ENCODE measurements at places on chromosomes 3 and 15.

GRCh38 chr3:150215616-150216015 is 192.5 kb upstream of the TSC22D2 start:
- no peak for DNase-seq

GRCh38 chr3:139388821-139389551 is 461 bp downstream of the COPB2 start:
- peak; percentile 11 for DNase-seq

DNA sequence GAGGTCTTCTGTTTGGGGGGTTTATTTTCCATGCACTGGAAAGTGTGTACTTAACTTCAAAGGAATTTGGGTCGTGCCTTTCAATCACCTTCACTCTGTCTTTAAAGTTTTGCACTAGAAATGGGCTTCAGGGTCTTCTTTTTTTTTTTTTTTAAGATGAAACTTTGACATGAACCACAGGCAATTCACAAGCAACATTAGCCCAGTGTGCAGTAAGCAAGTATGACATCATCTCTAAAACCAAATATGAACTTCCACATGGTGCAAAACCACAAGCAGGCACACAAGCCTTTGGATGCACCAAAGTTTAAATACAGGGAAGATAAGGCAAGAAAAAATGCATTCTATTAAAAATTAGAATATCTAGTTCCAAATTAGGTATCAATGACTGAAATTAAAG is 381.9 kb downstream of the ERC2 start:
- DNase-seq: no peak

GRCh38 chr3:9072667-9073009 is 109.4 kb upstream of the RAD18 start:
- no peak for DNase-seq

GRCh38 chr3:161508852-161509477 is 12.4 kb downstream of the OTOL1 start:
- peak; percentile 24 for DNase-seq

DNA sequence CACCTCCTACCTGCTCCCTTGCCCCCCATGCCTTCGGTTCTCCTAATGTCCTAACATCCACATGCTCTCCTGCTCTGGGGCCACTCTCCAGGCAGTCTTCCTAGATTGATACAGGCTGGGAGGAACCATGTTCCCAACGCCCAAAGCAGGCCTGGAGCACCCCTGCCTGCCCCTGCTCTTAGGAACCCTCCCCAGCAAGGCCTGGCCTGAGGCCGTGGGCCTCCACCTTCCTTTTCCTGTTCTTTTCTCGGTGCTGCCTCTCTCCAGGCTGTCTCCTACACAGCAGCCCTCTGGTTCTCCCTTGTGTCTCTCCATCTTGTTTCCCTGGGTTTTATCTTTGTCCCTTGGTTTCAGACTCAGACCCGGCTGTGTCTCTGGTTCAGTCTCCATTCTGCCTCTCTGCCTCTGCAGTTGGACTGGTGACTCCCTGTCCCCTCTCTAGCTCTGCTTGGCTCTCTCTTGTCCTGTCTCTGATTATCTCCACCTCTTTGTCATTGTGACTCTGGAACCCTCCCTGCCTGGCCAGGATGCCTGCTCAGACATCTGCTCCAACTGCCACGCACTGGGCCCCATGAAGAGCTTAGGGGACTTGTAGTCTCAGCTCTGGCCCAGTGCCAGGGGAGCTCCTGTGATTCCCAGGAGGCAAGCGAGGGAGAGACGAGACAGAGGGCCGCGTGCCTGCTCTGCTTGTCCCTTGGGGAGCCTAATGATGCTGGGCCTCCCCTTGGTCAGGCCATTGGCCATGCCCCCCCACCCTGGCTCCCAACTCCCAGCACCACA is 26.0 kb upstream of the RPL29 start:
- DNase-seq: peak; percentile 62

GRCh38 chr3:137766041-137766875 is 2.1 kb downstream of the SOX14 start:
- DNase-seq: peak; percentile 27

DNA sequence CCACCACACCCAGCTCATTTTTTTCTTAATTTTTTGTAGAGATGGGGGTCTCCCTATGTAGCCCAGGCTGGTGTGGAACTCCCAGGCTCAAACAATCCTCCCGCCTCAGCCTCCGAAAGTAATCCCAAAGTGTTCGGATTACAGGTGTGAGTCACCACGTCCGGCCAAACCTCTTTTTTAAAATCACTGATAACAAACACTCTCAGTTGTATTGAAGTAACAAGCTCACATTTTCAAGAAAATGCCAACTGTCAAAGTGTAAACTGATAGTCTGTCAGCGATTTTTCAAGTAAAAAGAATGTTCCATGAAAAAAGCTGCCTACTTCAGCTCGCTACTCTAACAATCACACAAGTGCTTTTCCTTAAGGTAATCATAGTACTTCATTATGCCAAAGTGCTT is 33.4 kb downstream of the UBXN7 start:
- DNase-seq: no peak

GRCh38 chr3:170410428-170411029 is 8.1 kb upstream of the CLDN11 start:
- DNase-seq: no peak
